ENCODE measurements at places on chromosomes 4 and X. TPM values are rescaled to one million over a fixed set of nuclear protein-coding genes. Genes with fewer than 3 reads are reported as not detected.

DNA sequence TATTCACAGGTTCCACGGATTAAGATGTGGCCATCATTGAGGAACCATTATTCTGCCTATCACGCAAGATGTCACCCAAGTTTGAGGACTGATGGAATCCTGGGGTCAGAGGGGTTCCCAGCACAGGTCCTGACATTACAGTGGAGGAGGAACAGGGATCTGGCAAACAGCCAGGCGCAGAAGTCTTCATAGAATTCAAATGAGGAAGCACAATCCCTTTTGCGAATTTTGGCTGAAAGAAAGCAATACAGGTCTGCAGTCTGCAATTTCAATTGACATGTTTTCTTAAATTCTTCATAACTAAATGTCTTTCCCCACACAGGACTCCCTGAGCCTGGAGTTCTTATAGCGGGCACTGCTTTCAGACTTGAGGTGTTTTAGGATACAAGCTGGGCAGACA, 14.5 kb downstream of the DOCK11 start:
- DNase-seq: no peak

DNA sequence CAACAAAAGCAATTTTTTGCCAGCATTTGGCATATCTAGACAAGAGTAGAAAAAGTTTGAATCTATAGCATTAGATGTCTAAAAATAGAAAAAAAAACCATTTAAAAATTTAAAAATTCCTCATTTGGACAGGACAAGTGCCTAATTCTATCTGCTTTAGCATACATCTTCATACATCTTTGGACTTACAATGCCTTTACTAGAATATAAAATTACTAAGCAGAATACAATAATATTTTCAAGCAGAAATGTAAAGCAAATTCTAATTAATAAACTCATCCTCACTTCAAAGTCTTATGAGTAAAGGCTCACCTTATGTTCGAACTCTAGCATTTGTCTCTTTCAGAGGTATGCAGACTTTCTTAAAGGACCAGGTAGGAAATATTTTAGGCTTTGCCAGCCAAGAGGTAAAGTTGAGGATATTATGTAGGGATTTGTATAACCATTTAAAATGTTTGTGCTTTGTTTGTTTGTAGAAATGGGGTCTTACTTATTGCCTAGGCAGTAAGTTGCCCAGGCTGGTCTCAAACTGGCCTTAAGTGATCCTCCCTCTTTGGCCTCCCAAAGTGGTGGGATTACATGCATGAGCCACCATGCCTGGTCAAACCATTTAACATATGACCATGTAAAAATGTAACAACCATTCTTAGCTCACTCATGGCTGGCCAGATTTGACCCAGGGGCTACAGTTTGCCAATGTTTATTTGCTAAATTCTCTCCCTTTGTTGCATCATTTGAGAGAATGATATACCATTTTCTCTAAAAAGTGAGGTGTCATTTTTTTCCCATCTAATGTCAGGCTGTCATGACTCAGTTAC, 29.1 kb downstream of the UGDH start:
- DNase-seq: no peak

DNA sequence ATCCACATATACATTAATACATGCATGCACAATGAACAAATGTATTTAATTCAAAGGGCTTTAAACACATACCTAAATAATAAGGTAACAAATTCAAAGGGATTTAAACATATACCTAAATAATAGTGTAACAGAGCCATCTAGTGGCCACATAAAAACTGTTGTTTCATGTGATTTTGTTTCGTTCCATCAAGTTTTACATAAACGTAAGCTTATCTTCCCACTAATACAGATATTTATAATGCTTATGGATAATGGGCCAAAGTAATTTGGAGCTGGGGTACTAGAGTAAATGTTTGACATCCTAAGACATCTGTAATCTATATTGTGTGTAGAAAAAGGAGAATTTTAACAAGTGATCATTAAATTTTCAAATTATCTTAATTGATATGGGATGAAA, 82.3 kb downstream of the PRSS12 start:
- DNase-seq: no peak

CSN1S1 gene
- not detected for total RNA-seq

Data from thoracic aorta (tissue), 2 donors.